ENCODE measurements at places on chromosomes 13 and 19.

DNA sequence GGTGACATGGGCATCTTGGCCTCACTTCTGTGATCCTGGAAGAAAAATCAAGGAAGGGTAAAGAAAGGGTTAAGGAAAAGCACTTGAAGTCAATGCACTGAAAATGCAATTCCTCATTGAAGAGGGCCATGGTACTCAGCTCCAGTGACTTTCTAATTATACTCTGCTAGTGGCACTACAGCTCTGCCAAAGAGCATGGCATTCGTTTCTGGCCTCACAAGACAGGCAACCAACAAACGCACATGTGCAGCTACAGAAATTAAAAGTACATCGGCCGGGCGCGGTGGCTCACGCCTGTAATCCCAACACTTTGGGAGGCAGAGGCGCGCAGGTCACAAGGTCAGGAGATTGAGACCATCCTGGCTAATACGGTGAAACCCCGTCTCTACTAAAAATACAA is 21.8 kb downstream of the SACS start:
- DNase-seq: no peak

DNA sequence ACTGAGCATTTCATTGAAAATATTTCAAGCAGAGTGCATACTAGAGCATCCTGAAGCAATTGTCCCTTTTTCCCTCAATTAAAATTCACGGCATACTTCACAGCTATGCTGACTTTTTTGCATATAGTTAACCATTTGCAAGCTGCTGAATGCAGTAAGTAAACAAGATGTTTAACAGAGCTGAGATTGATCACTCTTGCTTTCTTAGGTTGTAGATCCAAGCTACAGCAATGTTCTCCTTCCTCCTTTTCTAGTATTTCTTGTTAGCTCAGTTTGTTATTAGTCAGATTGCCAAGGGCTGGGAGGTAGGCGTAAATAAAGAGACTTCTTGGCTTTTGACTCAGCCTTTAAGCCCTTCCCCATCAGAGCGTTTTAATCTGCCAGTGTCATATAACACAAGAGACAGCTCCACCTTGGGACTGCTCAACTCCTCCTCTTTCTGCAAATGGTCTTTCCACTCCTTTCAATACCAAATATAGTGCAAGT is at the start of gene SLITRK6:
TSS of gene SLITRK6 (minus strand) at position 323 of the 486 bp plus-strand sequence. CDS start 2,911 bp downstream, outside the sequence.
- DNase-seq: no peak

DNA sequence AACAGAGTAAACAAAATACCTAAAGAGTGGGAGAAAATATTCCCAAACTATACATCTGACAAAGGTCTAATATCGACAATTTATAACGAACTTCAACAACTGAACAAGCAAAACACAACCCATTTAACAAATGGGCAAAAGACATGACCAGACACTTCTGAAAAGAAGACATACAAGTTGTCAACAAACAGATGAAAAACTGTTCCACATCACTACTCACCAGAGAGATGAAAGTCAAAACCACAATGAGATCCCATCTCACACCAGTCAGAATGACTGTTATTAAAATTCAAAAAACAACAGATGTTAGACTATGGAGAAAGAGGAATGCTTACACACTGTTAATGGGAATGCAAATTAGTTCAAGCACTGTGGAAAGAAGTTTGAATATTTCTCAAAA is 233.8 kb upstream of the EDNRB start:
- DNase-seq: no peak

- no peak for DNase-seq
These were observed 8.8 kb upstream of the RLN3 start for GRCh38 chr19:14019100-14019499.

DNA sequence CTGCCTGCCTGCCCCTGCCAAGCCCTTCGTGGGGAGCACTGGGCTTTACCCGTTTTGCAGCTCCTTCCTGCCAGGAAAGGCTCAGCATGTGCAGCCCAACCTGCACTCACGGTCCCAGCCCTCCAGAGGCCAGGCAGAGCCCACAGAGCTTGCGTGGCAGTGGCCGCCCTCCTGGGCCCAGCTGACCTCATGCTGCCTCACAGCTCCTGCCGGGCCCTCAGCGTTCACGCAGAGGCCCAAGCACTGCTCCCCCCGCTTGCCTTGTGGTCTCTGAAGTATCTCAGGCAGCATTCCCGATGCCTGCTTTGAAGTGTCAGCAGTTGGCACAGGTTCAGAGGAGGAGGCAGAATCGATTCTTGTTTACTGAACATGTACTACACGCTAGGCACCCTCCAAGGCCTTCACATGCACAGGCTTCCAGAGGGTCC is 32.5 kb downstream of the CAPN12 start:
- no peak for DNase-seq

DNA sequence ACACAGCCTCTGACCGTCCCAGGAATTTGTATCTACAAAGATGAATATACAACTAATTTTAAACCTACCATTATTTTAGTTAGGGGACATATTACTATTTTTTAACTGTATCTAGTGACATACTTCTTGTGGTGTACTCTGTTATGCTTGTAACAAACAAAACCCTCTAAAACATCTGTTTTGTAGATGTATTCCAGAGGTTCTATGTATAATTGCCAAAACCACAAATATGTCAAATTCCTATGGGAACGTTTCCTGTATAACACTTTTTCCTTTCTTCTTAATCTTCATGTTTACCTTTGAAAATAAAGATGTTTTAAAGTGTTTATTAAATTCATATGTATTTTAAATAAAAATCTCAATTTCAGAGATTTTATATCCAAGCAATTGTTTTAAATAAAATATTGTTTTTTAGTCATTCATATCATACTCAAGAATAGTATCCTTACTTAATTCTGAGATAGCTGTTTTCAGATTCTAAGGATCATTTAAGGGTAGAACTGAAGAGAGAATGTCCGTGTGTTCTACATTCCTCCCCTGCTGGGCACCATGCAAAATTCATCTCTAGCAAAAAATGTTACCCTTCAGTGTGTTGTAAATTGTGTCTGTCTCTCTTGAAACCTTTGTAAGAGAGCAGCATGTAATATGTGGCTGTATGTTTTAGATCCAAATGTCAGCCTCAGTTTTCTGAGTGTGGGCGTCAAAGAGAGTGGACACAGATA is 1327.7 kb downstream of the EFNB2 start:
- no peak for DNase-seq

- no peak for DNase-seq
These were observed 10.3 kb upstream of the EDNRB start for GRCh38 chr13:77928909-77929308.

- DNase-seq: peak; percentile 44
These were observed 41.2 kb upstream of the USPL1 start for GRCh38 chr13:30576528-30576927.

DNA sequence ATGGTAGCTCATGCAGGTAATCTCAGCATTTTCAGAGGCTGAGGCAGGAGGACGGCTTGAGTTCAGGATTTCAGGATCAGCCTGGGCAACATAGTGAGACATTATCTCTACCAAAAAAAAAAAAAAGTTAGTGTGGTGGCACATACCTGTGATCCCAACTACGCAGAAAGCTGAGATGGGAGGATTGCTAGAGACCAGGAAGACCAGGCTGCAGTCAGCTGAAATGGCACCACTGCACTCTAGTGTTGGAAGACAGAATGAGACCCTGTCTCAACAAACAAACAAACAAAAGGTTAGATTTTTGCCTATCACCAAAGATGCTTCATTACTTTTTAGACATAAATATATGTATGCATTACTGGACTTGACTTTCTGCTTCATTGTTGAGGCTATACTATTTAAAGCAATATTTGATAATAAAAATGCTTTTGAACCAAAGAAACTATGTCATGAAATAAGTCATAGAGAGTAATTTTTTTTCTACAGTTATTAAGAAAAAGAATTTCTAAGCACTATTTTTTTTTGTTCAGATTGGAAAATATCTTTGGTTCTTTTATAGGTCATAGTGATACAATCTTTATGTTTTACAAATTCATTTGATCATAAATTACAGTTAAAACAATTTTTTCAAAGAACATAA is 1180.1 kb upstream of the ATXN8OS start:
- no peak for DNase-seq

DNA sequence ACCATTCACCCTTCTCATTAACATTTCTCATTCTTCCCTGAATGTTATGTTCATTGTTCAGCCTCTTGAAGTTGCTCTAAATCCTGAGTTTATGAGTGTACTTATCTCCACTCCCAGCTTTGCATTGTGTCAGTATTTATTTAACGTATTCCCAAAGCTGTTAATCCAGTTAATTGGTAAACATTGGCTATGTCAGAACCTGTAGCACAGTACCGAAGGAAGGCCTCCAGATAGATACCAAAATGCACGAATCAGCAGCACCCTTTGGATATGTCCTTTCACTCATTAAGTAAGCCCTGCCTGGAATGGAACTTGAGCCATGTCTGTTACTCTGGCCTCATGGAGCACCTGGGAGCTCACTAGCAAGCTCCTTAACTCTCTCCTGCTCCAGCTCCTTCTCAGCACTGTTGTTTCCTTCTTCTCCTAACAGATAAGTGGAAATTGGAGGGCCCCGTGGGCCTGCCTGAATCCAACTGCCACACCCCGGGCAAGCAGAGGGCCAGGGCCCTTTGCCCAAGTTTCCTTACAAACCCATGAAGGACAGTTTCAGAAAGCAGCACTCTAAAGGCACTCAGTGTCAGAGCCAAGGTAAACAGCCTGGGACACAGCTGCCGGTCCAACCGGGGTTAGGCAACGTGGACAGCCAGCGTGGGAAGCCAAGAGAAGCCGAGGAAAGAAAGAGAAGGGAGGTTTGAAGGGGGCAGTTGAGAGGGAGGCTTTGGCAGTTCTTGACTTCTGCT is 155.0 kb upstream of the SERP2 start:
- no peak for DNase-seq

DNA sequence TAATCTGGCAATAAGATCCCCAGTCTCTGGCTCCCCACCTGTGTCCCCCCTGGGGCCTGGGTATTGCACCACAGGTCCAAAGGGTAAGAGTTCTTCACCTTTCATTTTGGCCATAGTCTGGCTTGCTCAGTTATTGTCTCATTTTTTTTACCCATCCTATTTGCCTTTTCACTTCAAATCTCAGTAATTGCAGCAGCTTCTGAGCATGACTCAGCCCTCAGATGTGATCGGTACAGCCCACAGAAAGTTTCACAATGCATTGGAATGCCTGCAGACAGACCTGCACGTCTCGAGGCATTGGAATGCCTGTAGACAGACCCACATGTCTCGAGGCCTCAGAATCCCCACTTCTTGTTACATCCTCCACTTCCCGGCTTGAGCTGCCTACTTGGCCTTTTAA is 173.6 kb downstream of the NUFIP1 start:
- no peak for DNase-seq

DNA sequence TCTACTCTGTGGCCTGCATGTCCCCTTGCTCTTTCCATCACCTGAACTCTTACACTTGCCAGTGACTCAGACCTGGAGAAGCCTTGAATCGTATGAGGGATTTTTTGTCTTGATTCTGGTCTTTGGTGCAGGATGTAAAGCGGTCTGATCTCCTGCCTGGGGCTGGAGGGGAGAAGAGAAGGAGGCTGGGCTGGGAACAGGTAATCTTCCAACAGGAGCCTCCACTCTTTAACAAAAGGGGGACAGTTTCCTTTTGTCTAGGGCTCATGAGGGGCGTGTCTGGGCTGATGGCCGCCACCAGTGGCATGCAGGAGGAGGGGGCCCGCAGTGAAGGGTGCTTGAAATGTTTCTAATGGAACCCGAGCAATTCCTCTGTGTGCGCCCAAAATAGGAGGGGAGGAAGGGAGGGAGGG is 24.7 kb downstream of the NFIX start:
- no peak for DNase-seq

GRCh38 chr13:27960362-27961226 is 8.5 kb downstream of the CDX2 start:
- DNase-seq: no peak

GRCh38 chr19:43470288-43470687 is 4.9 kb upstream of the LYPD3 start:
- DNase-seq: peak; percentile 26

- no peak for DNase-seq
These were observed 389.1 kb downstream of the IRS2 start for GRCh38 chr13:109397285-109397684.

GRCh38 chr19:38120471-38121025 is 103.5 kb downstream of the DPF1 start:
- DNase-seq: no peak

DNA sequence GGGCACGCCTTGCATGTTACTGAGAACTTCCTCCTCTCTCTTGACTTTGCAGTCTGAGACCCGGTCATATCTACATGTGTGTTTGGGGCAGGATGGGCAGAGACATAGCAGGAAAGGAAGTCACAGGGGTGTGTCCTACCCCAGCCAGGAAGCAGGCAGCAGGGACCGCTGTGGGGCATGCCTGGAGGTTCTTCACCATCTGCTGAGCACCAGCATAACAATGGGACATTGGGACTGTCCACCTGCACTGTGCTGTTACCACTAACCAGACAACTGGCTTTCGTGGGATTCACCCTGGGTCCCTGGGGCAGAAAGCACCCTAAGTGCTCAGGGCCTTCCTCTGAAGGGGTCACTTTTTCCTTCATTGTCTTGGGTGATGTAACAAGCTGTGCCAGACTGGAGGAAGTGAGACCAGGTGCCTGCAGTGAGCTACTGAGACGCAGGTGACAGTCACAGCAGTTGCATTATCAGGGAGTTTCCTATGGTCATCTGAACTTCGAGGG is 2.6 kb upstream of the HAUS5 start:
- no peak for DNase-seq

DNA sequence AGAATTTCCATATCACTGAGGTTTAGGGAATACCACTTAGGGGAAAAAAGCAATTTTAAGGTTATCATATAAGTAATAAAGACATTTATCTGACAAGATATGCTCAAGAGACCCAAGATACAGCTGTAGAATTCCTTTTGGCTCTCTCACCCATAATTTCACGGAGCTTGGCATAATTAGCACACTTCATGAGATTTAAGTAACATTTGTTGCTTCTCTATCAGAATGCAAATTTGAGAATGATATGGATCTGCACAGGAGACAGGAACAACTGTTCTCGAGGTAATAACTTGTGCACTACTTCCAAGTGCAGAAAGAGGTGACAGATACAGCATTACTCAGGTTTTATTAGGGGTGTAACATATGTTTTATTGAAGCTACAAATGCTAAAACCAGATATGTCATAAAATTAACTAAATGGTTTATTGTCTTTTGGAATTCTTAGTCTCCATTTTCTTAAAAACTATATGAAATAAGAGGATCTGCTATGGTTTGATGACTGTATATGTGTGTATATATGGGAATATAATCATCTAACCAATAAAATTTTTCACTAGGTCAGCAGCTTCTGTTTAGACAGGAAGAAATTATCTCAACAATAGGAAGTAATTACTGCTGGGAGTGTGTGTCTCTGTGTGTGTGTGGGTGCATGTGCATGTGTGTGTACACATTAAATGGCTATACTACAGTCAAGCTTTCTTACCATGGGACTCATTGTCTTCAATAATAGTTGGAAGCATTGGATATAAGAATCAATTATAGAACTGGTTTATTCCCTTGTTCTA is 401.3 kb downstream of the PCDH17 start:
- no peak for DNase-seq

GRCh38 chr13:113748101-113748861 is 10.7 kb upstream of the TMEM255B start:
- DNase-seq: no peak

GRCh38 chr13:113968463-113969310 is 5.2 kb downstream of the C13orf46 start:
- DNase-seq: no peak
